ENCODE measurements at places on chromosomes 6 and 20.

GRCh38 chr6:34517461-34517881, 38.7 kb downstream of the SPDEF start:
- no peak for DNase-seq

DNA sequence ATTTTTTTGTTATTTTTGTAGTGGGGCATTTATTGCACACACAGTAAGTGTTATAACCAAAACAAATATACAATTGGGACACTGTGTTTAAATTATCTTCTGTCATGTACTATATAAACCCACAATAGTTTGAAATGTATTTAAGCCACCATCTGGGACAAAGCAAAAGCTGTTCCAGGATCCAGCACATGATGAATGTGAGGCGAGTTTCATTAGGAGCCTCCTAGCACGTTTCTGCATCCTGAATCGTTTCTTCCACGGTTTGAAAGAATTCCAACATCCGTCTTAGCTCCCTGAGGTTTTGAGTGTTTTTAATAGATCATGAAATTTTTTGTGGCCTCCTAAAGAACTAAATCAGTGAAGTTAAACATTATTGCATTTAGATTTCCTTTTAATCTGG, 65.8 kb downstream of the EYA4 start:
- peak; percentile 12 for DNase-seq

DNA sequence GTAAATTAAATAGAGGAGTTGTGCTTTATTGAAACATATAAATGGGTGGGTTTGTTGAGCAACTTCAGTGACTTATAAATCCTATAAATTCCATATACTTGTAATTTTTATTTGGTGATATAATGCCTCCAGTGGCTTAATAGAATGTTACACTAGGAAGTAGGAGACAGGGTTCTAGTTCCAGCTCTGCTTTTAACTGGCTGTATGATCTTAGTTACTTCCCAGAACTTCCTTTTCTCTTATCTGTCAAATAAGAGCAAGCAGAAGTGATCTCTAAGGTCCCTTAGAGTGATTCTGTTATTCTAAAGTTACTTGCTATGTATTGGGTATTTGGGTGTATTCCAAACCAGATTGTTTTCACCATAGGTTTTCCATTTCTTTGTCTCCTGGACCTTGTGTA, 10.2 kb downstream of the ZSCAN23 start:
- DNase-seq: no peak

GRCh38 chr20:51335329-51335841, 207.1 kb downstream of the NFATC2 start:
- DNase-seq: peak; percentile 99

DNA sequence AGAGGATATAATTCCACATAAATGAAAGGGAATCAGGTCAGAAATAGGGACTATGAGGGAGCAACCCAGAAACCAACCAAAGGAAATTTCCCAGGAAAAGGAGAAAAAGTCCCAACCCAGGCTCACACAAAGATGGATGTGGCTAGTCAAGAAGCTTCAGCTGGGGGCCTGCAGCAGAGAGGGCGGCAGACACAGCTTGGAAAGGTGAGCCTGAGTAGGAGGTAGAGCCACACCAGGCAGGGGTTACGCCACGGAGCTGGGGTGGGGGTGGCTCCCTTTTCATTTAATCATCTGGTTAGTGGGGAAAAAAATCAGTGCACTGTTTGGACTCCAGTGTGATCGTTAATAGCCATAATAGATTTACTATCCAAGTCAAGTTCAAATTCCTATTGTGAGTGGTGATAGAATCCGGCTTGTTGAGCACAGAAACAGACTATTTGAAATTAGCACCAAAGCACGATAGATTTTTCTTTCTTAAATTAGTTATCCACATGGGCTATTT, 220.6 kb downstream of the TPBG start:
- no peak for DNase-seq

DNA sequence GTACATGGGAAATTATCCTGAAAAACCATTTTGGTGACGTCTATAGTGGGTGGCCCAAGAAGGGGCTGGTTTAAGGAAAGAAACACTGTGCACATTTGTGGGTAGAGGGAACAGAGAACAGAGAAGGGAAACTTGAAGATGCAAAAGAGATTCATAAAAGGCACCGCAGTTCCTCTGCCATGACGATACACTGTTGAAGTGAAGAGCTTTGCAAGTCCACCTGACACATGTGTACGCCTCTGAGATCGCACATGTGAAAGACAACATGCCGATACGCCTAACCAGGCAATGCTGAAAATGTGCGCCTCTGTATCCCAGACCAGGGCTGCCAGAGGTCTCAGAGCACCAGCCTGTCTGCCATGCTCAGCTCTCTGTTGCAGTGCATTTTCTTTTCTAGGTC, 180.9 kb downstream of the KIF16B start:
- no peak for DNase-seq

DNA sequence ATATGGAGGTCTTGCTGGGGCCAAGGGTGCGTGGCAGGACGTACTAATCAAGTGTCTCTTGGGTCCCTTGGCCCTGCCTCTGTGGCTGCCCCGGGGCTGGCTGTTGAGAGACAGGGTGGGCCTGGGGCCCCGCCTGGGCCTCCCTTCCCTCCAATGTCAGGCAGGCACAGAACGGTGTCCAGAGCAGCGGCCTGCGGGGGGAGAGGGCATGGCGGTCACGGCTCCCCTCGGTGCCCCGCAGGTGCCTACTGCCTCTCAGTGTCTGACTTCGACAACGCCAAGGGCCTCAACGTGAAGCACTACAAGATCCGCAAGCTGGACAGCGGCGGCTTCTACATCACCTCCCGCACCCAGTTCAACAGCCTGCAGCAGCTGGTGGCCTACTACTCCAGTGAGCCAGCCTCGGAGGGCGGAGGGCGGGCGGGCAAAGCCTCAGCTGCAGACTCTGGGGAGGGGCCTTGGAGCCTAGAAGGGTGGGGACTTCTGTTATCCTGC, 50.0 kb downstream of the SRC start:
- DNase-seq: no peak

Measured in fibroblast of skin of left quadriceps (primary cell).